Stimulated activated CD8-positive, alpha-beta memory T cell treated with anti-CD3 and anti-CD28 coated beads, Interleukin-7, amount 100 ng/mL, for 1 hour (primary cell): ENCODE measurements at places on chromosomes 3 and 15.

GRCh38 chr15:77032052-77032646 is 37.2 kb downstream of the PSTPIP1 start:
- no peak for DNase-seq

DNA sequence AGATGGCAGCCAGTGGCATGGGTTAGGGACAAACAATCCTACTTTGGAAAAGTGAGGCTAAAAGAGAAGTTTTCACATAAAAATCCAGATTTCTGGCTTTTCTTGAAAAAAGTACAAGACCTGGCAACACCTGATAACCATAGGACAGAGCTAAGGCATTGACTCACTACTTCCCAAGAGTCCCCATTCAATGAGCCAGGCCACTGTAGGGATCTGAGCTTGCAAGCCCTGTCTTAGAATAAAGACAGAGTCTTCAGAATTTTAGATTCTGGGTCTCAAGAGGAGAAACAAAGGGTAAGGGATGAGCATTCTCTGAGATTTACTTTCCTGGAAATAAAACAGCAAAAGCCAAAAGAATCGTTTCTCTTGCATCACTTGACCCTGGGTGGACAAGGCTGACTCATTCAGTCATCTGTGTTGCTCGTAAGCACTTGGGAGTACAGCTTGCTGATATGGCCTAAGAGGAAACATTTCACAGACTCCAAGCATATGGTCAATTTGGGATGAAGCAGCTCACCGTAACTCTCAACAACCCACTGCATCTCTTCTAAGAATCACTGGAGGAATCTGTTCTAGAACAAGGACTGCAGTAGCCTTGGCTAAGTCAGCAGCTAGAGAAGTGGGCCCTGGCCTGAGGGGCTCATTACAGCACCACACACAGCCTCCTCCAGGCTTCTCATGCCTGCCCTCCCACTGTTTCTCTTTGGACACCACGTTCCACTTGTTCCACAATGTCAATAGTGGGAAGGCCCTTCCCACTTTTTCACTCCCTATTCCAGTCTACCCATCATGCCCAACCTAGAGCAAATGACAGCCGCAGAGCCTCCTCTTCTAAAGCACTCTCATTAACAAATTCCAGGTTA is 86.2 kb downstream of the RFTN1 start:
- DNase-seq: no peak

GRCh38 chr3:62835554-62836236 is 39.5 kb downstream of the CADPS start:
- no peak for DNase-seq

- no peak for DNase-seq
These were observed 305 bp upstream of the KPNA1 start for GRCh38 chr3:122515020-122515468.

DNA sequence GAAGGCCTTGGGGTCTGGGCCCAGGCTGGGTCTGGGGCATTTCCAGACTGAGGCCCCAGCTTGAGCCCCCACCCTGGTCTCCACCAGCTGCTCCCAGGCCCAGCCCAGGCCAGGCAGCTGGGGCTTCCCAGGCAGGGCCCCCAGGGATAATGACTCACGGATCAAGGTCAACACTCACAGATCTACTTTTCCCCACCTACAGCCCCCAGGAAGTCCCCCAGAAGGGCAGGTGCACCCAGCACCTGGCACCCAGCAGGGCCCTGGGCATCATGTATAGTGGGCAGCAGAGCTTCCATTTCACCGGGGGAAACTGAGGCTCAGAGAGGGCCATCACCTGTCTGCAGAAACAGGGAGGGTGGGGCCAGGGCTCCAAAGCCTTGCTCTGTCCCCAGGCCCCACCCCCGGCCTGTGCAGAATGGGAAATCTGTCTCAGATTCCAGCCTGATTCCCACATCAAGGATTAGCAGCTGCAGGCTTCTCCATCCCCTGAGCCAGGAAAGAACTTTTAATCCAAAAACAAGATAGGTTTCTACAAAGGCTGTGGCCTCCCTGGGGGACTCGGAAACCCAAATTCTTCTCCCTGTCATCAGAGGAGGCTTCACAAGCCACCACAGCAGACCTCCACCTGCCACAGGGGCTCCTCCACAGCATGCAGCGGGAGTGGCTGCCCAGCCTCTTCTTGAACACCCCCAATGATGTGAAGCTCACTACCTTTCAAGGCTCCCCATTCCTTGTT is 49.8 kb downstream of the IQSEC1 start:
- no peak for DNase-seq

GRCh38 chr3:11735638-11736037 is 91.9 kb upstream of the VGLL4 start:
- no peak for DNase-seq

DNA sequence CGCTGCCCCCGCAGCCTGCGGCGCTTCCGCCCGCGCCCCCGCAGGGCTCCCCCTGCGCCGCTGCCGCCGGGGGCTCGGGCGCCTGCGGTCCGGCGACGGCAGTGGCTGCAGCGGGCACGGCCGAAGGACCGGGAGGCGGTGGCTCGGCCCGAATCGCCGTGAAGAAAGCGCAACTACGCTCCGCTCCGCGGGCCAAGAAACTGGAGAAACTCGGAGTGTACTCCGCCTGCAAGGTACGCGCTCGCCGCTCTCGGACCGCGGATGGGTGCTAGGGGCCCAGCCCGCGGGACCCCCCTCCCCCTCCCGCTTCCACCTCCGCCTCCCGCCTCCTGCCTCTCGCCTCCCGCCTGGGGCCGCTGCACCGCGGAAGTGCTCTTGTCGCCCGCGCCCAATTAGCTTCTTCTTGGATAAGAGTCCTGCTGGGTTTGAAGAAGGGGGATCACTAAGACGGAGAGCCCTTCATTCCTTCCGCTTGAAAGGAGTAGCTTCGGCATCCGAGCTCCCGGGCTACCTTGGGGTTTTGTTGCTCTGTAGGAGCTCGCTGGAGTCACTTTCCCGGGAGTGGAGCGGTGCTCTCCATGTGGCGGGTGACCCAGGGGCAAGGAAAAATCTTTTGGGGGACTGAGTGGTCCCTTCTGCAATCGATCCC is 426 bp downstream of the KAT2B start:
- peak; percentile 47 for DNase-seq

GRCh38 chr15:39629906-39630305 is 49.0 kb downstream of the THBS1 start:
- no peak for DNase-seq

DNA sequence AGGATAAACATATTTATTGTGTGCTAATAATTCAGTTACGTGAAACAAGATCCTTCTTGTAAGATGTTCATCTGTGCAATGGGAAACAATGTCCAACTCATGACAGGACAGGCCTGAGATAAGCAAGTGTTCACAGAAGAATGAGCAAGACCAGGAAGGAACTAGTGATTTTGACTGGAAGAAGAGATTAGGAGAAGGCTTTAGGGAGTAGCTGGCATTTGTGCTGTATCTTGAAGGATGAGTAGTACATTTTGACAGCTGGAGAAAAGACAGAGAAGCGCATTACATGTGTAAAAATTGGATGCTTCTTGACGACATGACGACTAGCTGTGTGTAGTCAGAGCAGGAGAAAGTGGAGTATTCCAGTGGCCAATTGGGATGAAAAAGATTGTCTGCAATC is 48.4 kb downstream of the GBE1 start:
- DNase-seq: no peak

GRCh38 chr3:34948517-34948916 is 690.8 kb upstream of the ARPP21 start:
- DNase-seq: no peak

GRCh38 chr3:158352551-158352950 is 218.4 kb upstream of the MLF1 start:
- no peak for DNase-seq

DNA sequence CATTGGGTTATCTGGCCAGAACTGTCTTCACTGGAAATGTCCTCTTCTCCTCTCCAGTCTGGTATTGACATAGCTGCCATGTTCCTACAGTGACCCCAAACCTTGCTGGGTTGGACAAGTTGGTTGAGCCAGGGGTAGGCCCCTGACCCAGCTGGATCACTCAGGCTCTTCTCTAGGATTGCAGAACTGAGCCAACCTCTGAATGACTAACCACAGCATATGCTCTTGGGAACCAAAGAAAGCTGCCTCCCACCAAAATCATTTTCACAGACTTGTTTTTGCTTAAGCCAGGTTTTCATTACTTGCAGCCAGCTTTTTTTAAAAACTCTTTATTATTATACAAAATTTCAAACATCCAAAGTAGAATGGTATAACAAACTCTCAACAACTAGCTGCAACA is 41.4 kb downstream of the FSIP1 start:
- DNase-seq: no peak
